NCI-H1694 treated with DMSO at 0.1 percent for 48 hours (cell line): ENCODE measurements at places on chromosomes 13 and 19.

- DNase-seq = no peak
Observed at GRCh38 chr19:58395220-58395978, at the start of gene RNF225. RNF225 (plus strand) TSS chr19:58395656; CDS start chr19:58396090, 434 bp downstream.

GRCh38 chr13:94389604-94390351, 89.7 kb downstream of the DCT start:
- DNase-seq = no peak

DNA sequence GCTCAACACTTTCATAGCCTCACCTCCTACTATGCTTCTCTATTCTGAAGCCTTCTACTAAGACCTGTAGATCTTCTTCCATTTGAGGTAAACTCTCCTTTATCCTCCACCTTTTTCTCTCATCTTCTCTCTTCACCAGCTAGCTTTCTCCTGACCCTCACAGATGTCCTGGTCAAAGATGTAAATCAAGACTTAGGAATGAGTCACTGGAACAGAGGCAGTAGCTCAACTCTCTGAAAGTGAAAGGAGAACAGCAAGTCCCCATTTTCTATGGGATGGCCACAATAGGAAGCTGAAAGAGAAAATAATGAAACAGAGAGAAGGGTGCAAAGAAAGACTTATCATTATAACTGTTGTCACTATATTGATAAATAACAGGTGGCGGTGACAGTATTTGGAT, 86.1 kb upstream of the DOCK9 start:
- no peak for DNase-seq

DNA sequence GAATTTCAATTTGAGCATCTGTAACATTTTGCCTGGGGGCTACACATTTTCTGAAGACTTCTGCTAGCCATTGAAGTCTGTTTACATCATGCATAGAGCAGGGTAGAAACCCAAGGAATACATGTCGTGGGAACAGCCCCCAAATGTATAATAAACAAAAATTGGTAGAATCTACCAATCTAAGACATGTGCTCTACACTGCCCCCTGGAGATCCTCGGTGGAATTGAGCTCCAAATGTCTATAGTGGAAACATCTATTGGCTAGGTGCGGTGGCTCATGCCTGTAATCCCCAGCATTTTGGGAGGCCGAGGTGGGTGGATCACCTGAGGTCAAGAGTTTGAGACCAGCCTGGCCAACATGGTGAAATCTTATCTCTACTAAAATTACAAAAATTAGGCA, 57.3 kb downstream of the MBD3L2B start:
- DNase-seq = no peak

DNA sequence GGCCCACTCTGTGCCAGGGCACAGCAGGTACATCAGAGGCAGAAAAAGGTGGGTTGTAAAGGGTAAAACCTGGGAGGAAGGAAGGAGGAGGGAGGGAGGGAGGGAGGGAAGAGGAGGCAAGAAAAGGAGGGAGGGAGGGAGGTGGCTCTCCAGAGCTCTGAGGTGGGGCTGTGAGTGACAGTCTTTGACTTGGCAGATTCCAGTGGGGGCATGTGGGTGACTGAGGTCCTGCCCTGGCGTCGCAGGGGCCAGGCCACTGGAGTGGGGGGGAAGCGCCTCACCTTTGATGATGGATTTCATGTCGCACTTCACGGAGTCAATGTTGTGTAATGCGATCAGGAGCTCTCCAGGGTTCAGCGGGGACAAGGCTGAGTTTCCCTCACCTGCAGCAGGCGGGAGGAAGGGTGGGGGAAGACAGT, 6.0 kb upstream of the RSPH6A start:
- DNase-seq = no peak

DNA sequence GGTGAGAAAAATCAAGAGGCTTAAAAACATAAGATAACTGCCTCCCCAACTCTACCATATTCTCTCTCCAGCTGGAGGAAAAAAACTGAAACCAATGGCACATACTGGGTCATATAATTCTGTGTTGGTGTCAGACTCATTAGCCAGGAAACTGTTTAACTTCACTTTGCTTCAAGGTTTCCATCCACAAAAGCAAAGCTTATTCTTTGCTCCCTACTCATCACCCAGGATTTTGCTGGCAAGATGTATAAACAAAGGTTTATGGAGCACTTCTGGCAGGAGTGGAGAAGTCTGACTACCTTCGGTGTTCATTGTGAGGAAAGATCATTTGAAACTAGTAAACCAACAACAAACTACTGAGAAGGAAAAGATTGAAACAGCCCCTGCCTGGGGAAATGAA, 197.5 kb upstream of the SERP2 start:
- no peak for DNase-seq

DNA sequence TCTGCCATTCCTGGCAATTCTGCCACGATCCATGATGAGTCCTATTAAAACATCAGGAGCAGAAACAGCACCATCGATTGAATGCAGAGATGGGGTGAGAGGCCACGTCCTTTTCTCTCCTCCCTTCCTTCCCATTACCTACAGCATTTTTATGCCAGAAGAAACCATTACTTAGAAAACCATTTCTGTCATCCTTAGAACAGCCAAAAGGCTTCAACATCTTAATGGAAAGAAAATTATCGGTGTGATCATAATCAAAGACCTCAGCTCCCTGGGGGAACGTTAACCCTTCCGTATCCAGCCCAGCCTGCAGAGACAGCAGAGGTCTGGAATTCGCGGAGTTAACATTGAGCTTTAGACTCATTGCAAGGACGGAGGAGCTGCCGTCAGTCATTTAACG, 56.0 kb upstream of the SIAH3 start:
- no peak for DNase-seq

DNA sequence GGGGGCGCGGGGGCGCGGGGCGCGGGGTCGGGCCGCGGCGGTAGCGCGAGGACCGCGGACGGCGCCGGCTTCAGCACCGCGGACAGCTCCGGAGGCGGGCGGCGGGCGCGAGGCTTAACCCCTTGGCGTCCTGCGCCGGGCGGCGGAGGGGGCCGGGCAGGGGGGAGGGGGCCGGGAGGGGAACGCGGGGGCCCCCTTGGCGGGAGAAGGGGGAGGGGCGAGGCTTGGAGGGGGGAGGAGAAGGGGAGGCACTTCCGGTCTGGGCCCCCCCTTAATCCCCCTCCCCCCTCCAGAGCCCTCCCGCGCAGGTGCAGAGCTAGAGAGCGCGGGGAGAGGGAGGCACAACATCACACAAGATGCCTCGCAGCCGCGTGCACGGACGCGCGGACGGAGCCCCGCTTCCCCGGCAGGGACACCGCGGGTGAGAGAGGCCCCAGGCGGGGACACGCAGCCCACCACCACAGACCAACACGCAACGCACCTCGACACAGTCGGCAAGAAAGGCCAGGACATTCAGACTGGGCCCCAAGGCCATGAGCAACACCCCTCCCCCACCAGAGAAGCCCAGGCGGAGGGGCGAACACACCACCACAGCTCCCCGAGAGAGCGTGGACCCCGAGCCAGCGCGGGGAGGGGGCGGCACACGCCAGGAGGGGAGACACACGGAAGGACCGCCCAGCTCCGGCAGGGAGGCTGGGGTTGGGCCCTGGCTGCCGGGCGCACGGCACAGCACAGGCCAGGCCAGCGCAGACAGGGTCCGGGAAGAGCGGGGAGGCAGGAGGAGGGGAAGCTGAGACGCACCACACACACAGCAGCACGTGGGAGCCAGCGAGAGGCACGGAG, 24.1 kb downstream of the SHANK1 start:
- DNase-seq = no peak

DNA sequence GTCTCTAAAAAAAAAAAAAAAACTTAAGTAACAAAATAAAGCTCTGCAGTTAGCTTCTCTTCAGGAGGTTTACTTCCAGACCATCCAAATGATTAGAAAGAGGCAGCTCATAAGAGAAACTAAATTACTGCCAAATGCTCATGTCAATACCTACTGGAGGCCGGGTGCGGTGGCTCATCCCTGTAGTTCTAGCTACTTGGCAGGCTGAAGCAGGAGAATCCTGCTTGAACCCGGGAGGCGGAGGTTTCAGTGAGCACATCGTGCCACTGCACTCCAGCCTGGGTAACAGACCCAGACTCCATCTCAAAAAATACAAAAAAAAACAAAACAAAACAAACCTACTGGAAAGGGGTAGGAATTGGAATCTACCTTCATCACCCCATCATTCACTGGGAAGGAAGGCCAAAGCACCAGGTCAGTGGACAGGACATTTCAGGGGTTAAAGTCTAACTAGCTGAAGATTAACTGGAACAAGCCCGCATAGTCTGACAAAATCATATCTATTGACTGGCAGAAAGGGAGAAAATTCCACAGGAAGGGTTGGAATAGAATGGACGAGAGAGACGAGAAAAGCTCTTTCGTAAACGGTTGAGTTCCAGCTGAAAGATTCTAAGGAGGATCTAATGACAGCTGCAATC, 1.3 kb downstream of the ZFP14 start:
- no peak for DNase-seq

GRCh38 chr13:31131470-31131961, 30.2 kb downstream of the HSPH1 start:
- no peak for DNase-seq

GRCh38 chr19:38291855-38292254, 12.2 kb upstream of the C19orf33 start:
- DNase-seq = no peak

DNA sequence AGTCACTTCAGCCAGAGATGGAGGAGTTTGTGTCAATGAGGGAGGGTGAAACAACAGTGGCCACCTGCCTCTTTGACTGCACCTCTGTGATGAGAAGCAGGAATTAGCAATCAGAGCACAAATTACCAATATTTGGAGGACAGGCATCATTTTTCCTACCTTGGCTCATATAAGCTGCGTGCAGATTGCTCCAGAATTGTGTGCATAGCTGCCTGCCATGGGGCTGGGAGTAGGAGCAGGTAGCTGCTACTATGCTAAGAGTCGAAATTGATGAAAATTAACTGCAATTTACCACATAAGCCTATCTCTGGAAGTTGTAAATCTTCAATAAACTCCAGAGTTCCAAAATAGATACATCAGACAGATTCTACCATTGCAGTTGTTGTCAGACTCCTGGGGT, 167.5 kb upstream of the HTR2A start:
- DNase-seq = no peak

- DNase-seq = no peak
Observed at GRCh38 chr13:37107456-37107855, 2.0 kb upstream of the CSNK1A1L start.

DNA sequence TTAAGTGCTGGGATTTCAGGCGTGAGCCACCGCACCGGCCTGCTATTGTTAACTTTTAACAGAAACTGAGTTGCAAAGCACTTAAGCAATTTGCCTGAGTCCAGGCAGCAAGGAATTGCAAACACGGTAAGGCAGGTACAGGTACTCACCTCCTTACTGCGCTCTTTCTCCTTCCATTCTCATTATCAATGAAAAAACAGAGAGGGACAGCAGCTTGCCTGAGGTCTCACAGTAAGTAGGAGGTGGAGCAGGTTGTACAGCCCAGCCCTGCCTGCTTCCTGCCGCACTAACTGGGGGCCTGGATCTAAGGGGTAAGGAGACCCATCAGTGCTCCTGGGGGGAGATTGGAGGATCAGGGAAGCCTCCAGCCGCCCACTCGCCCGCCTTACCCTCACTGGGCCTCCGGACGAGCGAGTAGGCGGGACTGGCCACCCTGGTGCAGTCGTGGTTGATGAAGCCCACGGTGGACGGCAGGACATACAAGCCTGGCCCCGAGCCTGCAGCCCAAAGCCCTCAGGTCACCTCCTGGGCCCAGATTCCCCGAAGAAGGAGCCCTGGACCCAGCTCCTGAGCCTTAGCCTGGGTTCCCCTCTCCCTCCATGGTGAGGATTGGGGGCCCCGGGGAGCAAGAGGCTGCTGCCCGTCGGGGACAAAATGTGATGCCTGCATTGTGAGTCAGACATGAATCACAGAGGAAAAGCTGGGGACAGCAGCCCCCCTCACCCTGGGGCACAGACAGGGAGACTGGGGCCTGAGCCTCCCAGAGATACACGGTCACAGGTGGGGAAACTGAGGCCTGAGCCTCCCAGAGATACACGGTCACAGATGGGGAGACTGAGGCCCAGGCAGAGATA, 11.4 kb upstream of the SHC2 start:
- no peak for DNase-seq

- no peak for DNase-seq
Observed at GRCh38 chr13:20703780-20704458, 420 bp downstream of the IL17D start.

- no peak for DNase-seq
Observed at GRCh38 chr13:107124730-107125129, 556.8 kb upstream of the ARGLU1 start.

- peak; percentile 34 for DNase-seq
Observed at GRCh38 chr13:42970824-42971690, 21.0 kb downstream of the EPSTI1 start.

DNA sequence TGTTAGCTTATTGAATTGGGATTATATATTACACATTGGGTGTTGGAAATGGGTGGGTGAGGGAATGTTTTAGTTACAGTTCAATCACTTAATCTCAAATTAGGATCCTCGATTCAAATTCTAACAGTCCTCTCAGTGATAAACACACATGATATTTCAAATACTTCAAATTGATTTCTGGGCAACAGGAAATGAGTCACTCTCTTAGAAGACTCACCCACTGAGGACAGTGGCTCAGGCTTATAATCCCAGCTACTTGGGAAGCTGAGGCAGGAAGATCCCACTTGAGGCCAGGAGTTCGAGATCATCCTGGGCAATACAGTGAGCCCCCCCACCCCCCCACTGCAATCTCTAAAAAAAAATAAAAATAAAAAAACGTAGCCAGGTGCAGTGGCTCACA, 435.3 kb downstream of the KLF12 start:
- no peak for DNase-seq

GRCh38 chr13:112747256-112747655, 57.4 kb downstream of the ATP11A start:
- DNase-seq = no peak

GRCh38 chr13:20826843-20827560, 53.2 kb upstream of the EEF1AKMT1 start:
- no peak for DNase-seq

GRCh38 chr19:35618857-35619256, 6.3 kb downstream of the HAUS5 start:
- DNase-seq = no peak

GRCh38 chr13:53341144-53341510, 312.5 kb downstream of the OLFM4 start:
- DNase-seq = no peak

DNA sequence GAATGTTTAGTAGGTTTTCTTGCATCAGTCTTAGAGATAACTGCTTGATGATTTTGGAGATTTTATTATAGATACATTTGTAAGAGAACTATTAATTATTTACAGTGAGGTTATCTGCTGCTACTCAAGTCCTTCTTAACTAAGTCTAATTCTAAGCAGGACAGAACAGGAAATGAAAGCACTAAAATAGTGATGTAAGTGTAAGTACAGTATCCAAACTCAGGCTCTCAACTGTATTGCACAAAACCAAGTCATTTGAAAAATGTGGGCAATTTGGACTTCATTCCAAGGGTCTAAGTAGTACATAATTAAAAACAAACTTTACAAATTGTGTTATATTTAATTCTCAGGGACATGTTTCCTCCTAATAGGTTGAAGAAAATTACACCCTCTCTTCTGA, 417.1 kb downstream of the ITGBL1 start:
- no peak for DNase-seq
